Colonic mucosa (tissue), 4 donors: ENCODE measurements at places on chromosomes 6 and 20. TPM values are rescaled to one million over a fixed set of nuclear protein-coding genes. Genes with fewer than 3 reads are reported as not detected.

Gene WASF1
- total RNA-seq: 4.8 TPM

Gene B3GAT2
- not detected for total RNA-seq

Gene ULBP1
- total RNA-seq: not detected

Gene ROS1
- 1.9 TPM for total RNA-seq

Gene NOX3
- not detected for total RNA-seq

Gene DAAM2
- total RNA-seq: 3.6 TPM

Gene TRIM26
- total RNA-seq: 53.5 TPM

Gene CLPSL1
- not detected for total RNA-seq

Gene SIM1
- not detected for total RNA-seq

Gene PROKR2
- total RNA-seq: not detected

Gene CDH4
- total RNA-seq: 0.08 TPM

Gene UBR2
- 33.0 TPM for total RNA-seq

Gene SLC22A1
- total RNA-seq: 0.74 TPM

Gene TFAP2D
- not detected for total RNA-seq

Gene ARHGAP40
- not detected for total RNA-seq

Gene MYCT1
- 4.8 TPM for total RNA-seq

Gene PDYN
- total RNA-seq: not detected

Gene GJA1
- 8.2 TPM for total RNA-seq

Gene SMPD2
- 27.5 TPM for total RNA-seq
